ENCODE measurements at places on chromosomes 16 and 17. TPM values are rescaled to one million over a fixed set of nuclear protein-coding genes. Genes with fewer than 3 reads are reported as not detected.

BMERB1 gene
- 22.6 TPM for total RNA-seq

CARHSP1 gene
- total RNA-seq = 138 TPM

KRTAP3-2 gene
- total RNA-seq = not detected

MYOCD gene
- 20.1 TPM for total RNA-seq

ZFHX3 gene
- 2.2 TPM for total RNA-seq

RCVRN gene
- not detected for total RNA-seq

KCNJ16 gene
- total RNA-seq = not detected

RARA gene
- total RNA-seq = 9.0 TPM

ZNF469 gene
- 1.4 TPM for total RNA-seq

CCDC144A gene
- 1.4 TPM for total RNA-seq

RANGRF gene
- 19.5 TPM for total RNA-seq

ARHGAP23 gene
- total RNA-seq = 9.3 TPM

NT5M gene
- total RNA-seq = 0.28 TPM

KRT39 gene
- total RNA-seq = not detected

VASN gene
- total RNA-seq = 10.3 TPM

CMTM2 gene
- not detected for total RNA-seq

SOX9 gene
- total RNA-seq = 4.1 TPM

AOC3 gene
- total RNA-seq = not detected

MYO15A gene
- total RNA-seq = 0.18 TPM

MEIOC gene
- total RNA-seq = 0.36 TPM

IL17C gene
- not detected for total RNA-seq

SCIMP gene
- not detected for total RNA-seq

CBX2 gene
- 2.2 TPM for total RNA-seq

ACE gene
- total RNA-seq = 1.4 TPM

NXN gene
- 52.5 TPM for total RNA-seq

ZFP3 gene
- 0.54 TPM for total RNA-seq

PSMC5 gene
- 104 TPM for total RNA-seq

WIPI1 gene
- total RNA-seq = 74.2 TPM

FBXW10B gene
- 0.28 TPM for total RNA-seq

LGALS3BP gene
- 34.7 TPM for total RNA-seq

KRT27 gene
- total RNA-seq = not detected

OR3A3 gene
- total RNA-seq = not detected

TM4SF5 gene
- total RNA-seq = not detected

PLEKHH3 gene
- 2.5 TPM for total RNA-seq

UNC119 gene
- 22.4 TPM for total RNA-seq

APOBR gene
- total RNA-seq = not detected

ZNF423 gene
- under 0.01 TPM for total RNA-seq

SLC16A5 gene
- total RNA-seq = 1.8 TPM

DNAI2 gene
- total RNA-seq = not detected

HSPB9 gene
- total RNA-seq = not detected

SDR42E2 gene
- total RNA-seq = not detected

TEKT3 gene
- not detected for total RNA-seq

TBC1D3G gene
- not detected for total RNA-seq

C17orf107 gene
- 0.56 TPM for total RNA-seq
